SW480 (cell line): ENCODE measurements at places on chromosomes 7 and 10.

DNA sequence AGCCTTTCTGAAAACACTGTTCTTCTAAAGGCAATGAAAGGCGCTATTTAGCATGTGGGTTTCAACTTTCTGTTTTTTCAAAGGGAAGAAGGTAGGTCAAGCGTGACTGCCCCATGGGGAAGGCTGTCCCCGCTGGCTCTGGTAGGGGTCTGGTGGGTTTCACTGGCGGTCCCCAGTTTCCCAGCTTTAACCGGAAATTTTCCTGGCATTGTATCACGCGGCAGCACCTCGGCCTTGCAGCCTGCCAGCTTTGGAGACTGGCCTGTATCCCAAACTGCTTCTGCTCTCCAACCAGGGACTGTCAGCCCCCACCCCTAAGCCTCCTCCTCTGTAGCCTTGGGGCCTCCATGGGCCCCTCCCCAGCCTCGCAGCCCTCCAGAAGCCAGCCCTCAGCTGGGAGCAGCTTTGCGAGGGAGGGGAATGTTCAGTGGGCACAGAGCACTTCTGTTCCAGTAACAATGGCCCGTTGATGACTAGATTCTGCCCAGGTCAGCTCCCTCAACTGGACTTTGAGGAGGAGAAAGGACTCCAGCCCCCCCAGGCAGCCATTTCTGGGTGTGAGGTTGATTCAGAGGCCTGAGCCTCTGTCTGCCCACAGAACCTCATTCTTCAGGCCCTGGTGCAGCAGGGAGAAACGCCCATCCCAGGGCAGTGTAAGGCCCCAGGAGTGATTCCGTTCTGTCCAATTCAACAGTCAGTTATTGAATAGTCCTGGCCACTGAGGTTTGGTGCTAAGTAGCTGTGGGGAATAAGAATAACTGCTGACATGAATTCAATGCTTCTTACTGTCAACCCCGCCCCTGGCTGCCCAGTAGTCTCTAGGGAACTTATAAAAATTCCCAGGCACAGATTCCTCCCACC, 17.1 kb downstream of the CHST3 start:
- no peak for DNase-seq

DNA sequence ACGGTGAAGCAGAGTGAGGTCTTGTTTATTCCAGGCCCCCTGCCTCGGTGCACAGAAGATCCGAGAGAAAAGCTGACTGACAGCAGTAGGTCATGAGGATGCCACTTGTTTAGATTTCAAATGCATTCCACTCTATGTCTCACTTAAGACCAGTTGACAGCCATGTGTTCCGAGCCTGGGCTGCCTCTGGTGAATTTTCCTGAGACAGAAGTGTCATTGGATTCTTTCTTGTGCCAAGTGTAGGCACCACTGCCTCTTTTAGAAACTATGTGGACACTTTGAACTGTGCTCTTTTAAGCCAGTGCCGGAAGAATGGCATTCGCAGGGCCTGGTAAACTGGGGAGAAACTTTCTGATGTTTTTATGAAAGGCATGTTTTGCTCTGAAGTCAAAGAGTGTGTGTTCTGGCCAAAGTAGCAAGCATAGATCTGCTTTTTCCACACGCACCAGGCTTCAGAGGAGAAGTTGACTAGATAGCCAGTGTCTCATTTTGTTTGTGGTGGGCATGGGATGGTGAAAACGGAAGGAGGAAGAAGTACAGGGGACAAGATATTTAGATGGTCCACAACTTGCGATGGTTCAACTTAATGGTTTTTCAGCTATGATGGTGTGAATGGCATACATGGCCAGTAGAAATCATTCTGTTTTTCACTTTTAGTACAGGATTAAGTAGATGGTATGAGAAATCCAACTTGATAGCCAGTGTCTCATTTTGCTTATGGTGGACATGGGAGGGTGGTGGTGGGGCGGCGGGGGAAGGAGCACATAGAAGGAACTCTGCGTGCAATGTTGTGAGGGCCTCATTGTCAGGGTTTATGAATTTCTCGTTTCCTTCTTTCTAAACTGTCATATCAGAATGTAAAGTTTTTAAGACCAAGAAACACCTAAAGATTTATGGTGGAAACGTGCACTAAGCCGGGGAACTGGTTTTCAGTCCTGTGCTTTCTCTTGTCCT, 41.5 kb downstream of the CYP17A1 start:
- DNase-seq, result no peak

DNA sequence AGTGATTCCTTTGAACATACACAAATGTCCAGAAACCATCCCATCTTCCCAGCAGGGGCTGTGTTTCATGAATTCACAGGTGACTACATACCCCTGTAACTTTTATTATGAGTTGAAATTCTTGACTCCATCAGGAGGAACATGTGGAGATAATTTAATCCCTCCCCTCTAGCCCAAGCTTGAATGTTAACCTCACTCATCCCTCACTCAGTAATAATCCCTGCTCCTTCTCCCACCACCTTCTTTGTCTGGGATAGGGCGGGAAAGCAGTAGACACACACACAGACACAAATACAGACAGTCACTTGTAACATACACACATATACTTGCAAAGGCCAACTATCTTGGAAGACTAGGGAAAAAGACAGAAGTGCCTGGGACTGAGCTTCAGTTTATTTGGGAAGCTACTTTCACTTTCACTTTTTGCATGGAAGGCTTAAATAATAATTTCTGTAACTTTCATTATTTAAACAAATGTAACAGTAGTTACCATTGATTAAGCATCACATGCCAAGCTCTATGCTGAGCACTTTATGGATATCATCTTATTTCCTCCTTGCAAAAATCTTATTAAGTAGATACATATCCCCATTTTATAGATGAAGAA, 7.3 kb downstream of the AASS start:
- DNase-seq, result no peak

- DNase-seq, result no peak
These were observed 116.8 kb downstream of the IQUB start for GRCh38 chr7:123417580-123417979.

GRCh38 chr10:71970331-71970730, 6.1 kb downstream of the CHST3 start:
- peak; percentile 41 for DNase-seq

GRCh38 chr10:60732198-60732806, 46.0 kb upstream of the CDK1 start:
- DNase-seq, result no peak

- no peak for DNase-seq
These were observed 12.0 kb downstream of the ZSCAN25 start for GRCh38 chr7:99628471-99629465.

DNA sequence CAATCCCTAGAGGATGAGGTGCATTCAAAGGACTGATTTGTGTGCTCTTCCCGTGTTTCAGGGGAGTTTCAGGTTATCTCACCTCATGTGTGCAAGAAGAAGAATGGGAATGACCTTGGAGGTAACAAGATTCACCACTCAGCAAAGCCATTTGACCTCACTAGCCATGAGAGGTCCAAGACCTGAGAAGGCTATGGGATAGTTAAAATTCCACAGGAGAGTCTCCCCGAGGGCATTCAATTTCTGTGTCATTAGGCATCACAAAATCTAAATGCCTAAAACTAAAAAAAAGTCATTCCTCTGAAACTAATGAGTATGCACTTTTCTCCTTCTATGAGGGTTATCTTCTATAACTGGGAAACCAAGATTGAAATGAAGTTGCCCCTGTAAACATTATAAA, 433.4 kb downstream of the KCNMA1 start:
- DNase-seq, result no peak

DNA sequence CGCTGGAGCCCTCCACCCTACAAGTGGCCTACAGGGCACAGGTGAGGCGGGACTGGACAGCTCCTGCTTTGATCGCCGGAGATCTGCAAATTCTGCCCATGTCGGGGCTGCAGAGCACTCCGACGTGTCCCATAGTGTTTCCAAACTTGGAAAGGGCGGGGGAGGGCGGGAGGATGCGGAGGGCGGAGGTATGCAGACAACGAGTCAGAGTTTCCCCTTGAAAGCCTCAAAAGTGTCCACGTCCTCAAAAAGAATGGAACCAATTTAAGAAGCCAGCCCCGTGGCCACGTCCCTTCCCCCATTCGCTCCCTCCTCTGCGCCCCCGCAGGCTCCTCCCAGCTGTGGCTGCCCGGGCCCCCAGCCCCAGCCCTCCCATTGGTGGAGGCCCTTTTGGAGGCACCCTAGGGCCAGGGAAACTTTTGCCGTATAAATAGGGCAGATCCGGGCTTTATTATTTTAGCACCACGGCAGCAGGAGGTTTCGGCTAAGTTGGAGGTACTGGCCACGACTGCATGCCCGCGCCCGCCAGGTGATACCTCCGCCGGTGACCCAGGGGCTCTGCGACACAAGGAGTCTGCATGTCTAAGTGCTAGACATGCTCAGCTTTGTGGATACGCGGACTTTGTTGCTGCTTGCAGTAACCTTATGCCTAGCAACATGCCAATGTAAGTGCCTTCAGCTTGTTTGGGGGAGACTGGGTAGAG, at the start of gene COL1A2:
TSS of gene COL1A2 (plus strand) at position 459 of the 704 bp plus-strand sequence. CDS start at position 596, 137 bp downstream.
- no peak for DNase-seq

DNA sequence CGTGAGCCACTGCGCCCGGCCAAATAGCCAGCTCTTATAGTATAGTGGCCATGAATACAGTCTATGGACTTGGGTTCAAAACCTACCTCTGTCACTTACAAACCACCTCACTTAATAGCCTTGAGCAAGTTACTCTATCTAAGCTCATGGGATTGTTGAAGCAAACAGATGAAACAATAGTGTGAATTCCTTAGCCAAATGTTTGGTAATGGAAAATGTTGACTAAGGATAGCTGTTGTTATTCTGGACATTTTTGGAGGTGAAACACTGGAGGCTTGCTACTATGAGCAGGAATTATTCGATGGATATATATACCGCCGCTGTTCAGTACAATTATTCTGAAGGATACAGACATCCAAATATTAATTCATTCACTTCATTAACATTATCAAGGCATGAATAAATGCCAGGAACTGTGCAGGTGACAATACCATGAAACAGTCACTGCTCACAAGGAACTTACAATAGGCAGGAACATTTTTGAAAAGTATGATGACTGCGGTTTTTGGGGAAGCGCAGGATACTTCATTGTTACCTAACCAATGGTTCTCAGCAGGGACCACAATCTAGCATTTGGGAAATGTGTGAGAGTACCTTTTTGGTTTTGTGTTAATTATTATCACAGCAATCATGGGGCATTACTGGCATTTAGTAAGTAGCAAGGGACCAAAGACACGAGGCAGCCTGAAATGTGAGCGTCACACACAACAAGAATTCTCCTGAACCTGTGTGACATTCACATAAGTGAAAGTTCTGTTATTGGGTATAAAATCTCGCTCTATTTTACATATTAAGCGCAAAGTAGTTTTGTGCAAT, 55.7 kb downstream of the CUBN start:
- DNase-seq, result no peak

DNA sequence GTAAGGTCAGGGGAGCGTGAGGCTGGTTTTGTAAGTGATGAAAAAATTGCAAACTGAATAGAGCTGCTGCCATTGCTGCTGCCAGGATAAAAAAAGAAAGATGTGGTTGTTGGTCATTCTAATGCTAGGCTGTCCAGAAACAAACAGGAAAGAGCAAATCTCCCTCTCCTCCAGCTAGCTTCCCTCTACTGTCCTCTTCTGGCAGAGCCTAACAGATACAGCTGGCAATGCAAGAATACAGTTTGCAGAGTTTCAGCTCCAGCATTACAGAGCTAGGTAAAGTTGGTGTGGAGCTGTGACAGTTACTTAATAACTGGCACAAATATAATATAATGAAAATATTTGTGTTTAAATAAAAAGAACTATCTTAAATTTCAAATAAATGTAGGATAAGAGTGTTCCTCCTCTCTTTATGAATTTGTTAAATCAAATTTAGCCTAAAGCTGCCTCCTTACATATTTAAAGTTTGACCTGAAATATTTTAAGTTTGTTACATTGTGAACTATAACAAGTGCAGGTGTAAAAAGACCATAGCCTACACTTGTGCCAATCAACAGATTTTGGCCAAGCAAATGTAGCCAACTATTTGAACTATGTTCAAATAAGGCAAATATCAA, 407.7 kb downstream of the SH2D4B start:
- DNase-seq, result peak; percentile 46

DNA sequence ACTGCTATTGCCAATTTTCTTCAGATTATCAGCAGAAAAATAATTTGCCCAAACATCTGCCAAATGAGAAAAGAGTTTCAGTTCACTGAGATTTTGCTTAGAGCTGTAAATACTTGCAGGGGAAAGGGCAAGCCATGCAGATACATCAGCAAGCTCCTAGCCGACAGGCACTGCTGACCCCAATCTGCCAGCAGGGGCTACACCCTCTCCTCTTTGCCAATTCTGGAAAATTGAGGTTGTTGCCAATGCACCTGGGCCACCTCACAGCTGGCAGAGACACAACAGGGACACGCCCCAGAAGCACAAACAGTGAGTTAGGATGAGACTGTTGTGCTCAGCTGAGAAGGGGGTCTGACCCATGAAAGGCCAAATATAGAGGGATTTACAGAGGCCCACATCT, 129.5 kb upstream of the MYO3A start:
- DNase-seq, result no peak

- DNase-seq, result peak; percentile 66
These were observed 14.2 kb downstream of the MTURN start for GRCh38 chr7:30148951-30149459.
